COR-L47 (cell line): ENCODE measurements at places on chromosomes 13 and 19.
A peak's percentile ranks its signal among the peaks of the same experiment; 100 is the strongest.

DNA sequence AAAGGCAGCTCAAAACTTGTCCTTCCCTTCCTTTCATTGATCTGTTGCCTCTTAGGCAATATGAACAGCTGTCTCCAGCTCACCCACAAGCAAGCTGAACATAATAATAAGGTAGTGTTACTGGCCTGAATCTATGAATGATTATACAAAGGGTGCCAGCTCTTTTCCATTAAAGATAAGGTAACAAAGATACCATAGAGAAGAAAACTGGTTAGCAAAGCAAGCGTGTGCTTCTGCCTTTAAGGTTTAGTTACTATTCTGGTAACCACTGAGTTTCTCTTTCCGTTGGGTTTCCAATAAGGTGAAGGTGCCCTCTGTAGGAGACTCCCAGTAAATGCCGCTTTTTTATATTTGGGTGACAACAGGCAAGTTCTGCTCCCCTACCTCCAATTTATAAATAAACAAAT lies 12.1 kb upstream of the DACH1 start:
- DNase-seq: peak; percentile 86

- DNase-seq: no peak
Measured at GRCh38 chr19:16541526-16542044, 652 bp downstream of the CHERP start.

DNA sequence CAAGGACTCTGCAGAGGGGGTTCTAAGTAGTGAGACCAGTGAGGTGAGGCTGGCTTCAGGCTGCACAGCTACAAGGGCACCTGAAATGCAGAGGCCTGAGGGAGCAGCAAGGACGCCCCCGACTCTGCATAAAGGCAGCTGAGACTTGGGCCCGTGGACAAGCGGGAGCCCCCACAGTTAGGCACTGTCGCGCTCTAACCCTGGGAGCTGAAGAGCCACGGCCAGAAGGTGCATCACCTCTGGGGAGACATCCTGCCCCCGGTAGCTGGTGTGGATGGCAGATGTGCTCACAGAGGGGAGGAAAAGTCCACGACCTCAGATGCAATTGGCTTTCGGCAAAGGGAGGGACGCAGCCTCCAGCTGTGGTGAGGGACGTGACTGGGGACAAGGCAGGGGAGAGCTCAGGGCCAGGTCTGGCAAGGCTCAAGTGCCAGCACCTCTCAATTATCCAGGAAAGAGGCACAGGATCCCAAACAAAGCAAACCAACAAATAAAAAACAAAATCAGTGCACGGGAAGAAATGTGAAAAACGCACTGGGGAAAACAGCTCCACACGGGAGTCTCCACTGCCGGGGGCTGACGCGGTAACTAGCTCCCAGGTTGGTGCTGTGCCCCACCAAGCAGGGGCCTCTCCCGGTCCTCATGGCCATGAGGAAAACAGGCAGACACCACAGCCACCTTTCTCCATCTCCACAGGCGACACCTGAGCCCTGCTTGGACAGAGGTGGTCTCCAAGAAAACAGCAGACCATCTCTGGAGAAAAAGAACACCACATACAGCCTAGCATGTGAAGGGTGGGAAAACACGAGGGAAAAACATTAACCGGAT lies 23.0 kb upstream of the PLPP2 start:
- DNase-seq: no peak

DNA sequence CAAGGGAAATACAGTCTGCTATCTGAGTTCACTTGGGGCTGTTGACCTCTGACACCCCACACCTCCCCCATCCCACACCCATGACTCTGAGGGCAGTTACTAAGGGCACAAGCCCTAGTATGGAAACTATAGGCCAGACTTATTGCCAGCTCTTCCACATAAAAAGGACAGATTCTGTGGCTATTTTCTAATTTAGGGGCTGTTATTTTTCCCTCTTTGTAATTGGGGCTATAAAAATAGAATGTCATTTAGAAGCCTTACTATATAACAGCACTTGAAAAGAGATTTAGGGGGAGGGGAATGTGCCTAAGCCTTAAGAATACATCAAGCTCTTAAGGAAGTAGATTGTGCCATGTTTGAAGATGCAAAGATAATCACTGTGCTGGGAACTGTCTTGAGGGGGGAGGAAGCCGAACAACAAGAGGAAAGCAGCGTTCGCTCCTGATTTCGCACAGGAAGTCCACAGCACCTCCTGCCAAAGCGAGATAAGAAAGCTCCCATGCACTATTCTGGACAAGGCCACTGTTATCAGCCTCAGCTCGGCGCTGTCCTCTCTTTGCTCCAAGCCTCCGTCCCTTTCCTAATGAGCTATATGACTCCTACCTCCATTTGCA lies 86.6 kb downstream of the FLT1 start:
- no peak for DNase-seq

- no peak for DNase-seq
Measured at GRCh38 chr13:48808683-48809082, 155.0 kb downstream of the CYSLTR2 start.

DNA sequence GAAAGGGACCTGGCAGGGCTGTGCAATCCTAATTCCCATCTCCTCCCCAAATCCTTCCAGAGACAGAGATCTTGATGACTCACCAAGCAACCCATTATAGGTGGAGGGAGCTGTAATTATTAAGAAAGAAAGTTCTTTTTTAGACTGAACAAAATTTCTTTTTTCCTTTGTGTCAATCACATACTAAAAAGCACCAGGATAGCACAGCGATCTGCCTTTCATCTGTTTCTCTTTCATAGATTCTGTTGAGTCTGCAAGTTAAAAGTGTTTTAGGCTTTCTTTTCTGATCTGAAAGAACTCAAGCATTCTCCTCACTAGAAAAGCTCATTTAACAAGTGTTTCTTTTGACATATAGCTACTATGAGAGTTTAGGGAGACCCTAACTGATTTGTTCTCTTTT lies 222.8 kb downstream of the DCT start:
- no peak for DNase-seq

GRCh38 chr19:10611907-10612306 lies 13.4 kb upstream of the SLC44A2 start:
- no peak for DNase-seq

GRCh38 chr19:29695765-29696564 lies 19.1 kb downstream of the C19orf12 start:
- DNase-seq: no peak

DNA sequence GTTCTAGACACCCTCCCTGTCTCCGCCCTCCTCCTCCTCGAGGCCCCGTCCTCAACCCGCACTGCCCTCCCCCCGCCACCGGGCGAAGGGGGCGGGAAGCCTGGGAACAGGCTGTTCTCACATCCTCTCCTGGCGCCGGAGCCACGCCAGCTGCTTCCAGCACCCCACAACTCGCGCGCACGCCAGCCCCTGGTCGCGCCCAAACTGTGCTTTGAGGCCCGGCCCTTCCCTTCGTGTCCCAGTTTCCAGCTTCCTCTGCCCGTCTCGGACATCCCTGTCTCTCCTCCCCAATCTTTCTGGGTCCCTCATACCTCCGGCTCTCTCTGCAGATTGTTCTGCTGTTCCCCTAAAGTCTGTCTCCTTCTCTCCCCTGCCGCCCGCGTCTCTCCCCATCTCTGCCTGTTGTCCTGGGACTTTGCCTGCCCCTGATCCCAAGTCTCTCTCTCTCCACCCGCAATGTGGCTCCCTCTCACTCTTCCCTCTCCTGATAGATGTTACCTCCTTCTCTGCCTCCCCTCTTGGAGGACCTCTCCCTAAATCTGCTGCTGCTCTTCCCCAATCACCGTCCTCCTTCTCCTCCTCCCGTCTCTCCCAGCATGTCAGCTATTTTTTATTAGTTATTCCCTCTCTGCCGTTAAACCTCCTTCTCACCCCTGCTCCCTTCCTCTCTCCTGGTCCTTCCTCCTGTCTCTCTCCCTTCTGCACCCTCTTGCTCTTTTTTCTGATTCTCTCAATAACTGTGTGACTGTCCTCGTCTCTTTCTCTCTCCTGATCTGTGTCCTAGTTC lies 14.2 kb downstream of the DPF1 start:
- peak; percentile 43 for DNase-seq

DNA sequence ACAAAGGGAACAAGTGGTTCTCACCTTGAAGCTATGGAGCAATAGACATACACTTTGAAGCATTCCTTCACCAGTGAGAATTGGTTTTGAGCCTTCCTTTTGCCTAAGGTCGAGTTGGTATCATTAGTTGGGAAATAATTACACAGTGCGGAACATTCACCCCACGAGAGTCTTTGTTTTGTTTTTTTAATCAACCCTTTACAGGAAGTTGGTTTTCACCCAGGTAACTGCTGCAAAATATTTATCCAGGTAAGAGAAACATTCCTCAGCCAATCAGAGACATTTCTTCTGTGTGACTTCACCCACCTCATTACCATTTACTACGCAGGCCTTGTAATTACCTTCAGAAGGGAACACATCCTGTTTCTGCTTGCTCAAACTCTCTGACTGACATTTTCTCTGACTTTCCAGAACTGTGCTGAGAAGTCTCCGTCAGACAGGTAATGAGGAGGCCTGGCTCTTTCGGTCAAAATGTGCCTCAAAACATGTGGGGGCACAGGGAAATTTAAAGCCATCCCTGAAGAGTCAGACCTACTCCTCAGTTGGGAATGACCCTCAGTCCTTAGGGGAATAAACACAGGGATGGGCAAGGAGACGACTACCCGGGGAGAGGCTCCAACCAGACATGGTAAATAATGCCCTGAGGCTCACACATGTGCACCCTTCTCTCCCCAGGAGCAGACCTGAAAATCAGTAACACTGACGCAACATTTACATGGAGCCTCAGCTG lies 22.7 kb upstream of the SERP2 start:
- DNase-seq: peak; percentile 37

DNA sequence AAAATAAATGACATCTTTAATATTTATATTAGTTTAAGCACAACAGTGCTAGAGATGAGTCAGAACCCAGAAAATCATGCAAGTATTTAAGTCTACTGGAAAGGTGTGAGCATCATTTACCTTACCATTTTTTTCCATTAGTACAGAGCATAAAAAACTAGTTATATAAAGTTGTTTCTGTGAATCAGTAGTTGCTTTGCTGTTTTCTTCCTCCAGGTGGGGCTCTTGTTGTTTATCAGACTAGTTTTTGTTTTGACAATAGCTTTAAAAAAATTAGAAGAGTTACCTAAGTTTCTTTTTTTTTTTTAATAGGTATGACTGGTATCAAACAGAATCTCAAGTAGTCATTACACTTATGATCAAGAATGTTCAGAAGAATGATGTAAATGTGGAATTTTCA lies 12.7 kb downstream of the SUGT1 start:
- DNase-seq: no peak

- no peak for DNase-seq
Measured at GRCh38 chr13:81319351-81319750, 978.4 kb upstream of the SPRY2 start.

DNA sequence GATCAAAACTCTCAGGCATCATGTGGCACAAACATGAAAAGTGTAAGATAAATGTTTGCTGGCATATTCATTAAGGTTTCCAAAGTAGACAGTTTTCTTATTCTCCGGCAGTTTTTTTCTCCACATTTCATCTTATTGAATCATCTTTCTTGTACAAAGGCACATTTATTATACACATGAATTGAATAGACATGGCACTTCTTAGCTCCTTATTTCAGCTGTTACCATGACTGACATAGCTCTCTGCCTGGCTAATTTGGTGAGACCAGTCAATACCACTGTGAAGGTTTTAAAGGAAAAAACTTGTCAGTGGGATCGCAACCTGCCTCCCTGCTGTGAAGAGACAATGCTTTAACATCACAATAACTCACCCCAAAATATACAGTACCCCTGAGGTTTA lies 285.0 kb upstream of the PCDH20 start:
- DNase-seq: no peak

- DNase-seq: peak; percentile 73
Measured at GRCh38 chr13:21670006-21670882, 629 bp upstream of the FGF9 start.

GRCh38 chr19:48390188-48391099 lies 907 bp downstream of the KDELR1 start:
- peak; percentile 35 for DNase-seq
